ENCODE measurements at places on chromosomes 1 and 21.

DNA sequence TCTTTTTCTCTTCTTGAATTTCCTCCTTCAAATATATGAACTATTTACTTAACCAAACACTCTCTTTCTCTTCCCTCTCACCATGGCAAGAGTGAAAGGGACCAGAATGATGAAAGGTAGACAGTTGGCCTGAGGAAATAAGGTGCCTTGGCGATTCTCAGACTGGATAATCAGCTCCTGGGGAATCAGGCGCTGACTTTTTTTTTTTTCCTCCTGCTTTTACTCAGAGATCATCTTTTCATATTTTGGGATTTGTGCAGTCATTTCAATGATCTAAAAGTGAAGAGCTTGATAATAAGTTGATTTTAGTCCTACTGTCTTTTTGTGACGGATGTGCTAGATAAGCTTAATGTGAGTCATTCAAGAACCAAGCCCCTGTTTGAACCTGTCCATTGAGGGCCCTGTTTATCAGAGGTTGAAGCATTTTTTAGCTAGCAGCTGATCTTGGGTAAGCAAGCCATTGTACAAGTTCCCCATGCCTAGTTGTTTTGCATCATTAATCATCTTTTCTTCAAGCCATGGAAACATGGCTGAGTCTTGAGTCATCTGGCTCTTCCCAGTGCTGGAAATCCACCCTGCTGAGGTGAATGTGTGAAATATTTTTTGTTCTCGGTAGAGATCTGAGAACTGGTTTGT lies 40.8 kb downstream of the ITSN1 start:
- no peak for DNase-seq

- no peak for DNase-seq
Observed at GRCh38 chr1:156538711-156539440, 33.5 kb downstream of the IQGAP3 start.

DNA sequence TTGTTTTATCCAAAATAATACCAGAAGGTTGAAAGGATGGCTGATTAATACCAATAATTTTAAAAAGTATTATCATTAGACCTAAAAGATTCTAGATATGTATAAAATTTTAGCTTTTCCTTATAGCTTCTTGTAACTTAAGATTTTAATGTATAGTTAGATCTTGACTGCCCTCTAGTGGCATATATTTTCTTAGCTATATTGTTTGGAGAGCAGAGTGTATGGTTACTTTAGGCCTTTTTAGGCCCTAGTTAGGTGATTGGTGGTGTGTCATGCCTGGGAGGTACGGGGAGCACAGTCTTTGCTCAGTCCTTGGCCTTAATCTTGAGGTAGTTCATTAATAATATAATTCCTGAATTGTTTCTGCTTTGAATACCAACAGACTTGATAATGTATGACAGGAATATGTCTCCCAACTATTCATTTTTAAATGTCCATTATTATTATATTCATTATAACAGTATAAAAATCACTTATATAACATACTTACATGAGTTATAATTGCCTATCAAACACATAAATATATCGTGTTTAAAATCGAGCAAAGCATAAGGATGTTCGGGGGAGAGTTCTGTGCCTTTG lies 328.4 kb downstream of the ZP4 start:
- DNase-seq, result no peak

GRCh38 chr1:58839147-58839795 lies 55.4 kb upstream of the JUN start:
- no peak for DNase-seq

DNA sequence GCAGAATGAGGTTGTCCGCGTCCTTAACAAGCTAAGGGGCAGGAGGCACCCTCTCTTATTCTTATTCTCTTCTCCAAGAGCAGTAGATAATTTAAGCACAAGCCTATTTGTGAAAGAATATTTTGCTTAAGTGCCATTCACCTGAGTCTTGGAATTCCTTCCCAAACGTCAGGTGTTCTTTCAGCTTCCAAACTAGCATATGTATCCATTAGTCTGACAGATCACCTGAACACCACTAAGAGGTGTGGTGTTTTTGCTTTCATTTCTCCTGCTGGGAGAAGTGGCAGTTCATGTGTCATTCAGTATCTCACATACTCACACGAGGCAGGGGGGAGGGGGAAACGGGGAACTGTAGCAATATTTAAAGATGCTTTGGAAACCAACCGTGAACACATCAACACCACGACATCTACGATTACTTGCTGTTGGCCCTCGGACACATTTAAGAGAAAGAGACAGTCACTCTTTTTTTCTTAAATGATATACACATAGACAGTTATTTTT lies 45.5 kb upstream of the RBM15 start:
- no peak for DNase-seq

DNA sequence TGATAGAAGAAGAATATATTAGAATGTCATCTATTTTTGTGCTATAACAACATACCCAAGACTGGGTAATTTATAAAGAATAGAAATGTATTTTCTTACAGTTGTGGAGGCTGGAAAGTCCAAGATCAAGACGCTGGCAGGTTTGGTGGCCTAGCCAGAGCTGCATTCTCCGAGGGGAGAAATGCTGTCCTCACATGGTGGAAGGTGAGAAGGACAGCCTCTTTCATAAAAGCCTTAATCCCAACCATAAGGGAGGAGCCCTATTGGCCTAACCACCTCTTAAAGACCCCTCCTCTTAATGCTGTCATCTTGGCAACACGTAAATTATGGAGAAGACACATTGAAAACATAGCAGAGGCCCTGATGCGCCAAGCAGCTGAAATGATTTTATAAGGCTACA lies 60.1 kb upstream of the KAZN start:
- DNase-seq, result no peak

DNA sequence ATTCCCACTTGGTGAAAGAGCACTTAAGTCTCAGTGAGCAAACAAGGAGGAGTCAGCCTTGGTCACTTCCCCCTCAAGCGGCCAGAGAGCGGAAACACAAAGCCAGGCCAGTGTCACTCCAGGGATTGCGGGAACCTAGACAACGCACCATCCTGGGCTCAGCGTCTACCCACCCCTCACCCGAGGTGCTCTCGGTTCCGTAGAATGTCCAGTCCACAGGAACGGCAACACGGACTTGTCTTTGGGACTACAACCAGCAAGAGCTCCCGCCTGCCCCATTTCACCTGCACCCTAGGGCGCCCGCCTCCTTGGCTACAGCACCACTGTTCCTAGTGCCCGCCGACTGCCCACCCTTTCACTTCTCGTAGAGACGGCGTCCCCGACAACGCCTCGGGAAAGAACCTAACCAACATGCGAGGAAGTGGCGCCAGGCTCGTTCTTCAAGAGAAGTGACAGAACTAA lies 509 bp downstream of the GDAP2 start:
- DNase-seq, result no peak

- no peak for DNase-seq
Observed at GRCh38 chr1:214289574-214290272, 8.8 kb downstream of the SMYD2 start.

- no peak for DNase-seq
Observed at GRCh38 chr21:42266971-42267556, 48.1 kb downstream of the ABCG1 start.

GRCh38 chr1:103516693-103517092 lies 8.8 kb upstream of the RNPC3 start:
- no peak for DNase-seq

DNA sequence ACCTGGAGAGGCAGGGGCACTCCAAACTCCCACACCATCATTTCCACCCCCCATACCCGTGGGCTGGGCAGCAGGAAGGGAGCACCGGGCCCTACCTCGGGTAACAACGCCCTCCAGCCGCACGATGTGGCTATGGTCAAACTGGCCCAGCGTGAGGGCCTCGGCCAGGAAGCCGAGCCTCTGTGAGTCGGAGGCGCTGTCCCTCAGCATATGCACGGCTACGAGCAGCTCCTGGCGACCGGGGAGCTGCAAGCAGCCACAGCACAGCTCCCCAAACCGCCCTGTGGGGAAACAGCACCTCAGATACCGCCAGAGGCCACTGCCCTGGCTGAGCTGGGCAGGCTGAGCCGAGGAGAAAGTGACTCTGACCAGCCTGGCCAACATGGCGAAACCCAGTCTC lies 29.2 kb downstream of the CDCA8 start:
- no peak for DNase-seq

GRCh38 chr1:115529216-115529897 lies 112.4 kb upstream of the VANGL1 start:
- DNase-seq, result no peak

GRCh38 chr1:50481142-50481736 lies 58.0 kb upstream of the DMRTA2 start:
- DNase-seq, result no peak

DNA sequence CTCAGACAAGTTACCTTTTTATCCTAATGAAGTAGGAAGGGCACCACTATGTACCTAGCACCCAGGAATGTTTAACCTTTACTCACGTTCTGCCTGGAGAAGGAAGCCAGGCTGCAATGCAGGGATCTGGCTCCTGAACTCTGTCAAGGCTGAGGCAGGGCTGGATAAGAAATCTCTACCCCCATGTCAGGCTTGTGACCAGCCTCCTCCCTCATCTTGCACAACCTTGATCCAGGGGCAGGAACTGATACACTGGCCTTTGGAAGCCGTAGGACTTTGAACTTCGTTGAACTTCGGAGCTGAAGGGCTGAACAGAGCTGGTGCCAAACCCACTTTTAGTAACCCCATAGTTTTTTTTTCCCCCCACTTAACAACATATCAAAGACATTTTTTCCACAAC lies 8.0 kb upstream of the AKR1A1 start:
- DNase-seq, result no peak

- no peak for DNase-seq
Observed at GRCh38 chr1:223394242-223394641, 1.0 kb downstream of the CCDC185 start.

GRCh38 chr1:225635649-225636048 lies 17.3 kb downstream of the ENAH start:
- no peak for DNase-seq

DNA sequence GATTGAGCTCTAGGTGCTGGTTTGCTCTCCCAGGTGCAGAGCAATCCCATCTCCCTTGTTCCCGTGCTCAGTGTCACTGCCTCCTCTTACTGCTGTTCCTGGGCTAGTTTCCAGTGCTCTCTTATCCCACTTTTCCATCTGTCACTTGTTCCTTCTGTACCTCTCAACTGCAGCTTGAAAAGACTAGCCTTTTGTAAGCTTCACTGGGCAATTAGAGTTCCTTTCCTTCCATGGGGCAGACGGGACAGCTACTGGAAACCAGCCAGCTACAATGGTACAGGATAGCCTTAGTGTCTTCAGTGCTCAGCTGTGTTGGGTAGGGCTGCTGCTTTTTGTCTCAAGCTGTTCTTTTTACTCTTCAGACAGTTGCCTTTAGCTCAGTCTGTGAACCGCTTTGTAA lies 31.6 kb downstream of the AGT start:
- DNase-seq, result no peak

DNA sequence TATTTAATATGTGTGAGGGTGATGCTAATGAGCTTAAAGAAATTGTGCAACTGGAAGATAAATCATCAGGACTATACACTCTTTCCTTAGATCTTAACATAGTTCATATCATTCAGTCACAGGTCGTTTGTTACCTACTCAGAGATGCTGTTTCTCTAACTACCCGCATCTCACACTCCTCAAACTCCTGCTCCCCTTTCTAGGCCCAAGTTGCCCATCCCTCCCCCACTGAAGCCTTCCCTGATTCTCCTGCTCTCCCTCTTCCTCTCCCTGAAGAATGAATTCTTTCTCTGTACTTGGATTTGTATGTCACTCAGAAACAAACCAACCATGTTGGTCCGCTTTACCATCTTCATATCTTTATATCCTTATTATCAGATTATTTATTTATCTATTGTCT lies 9.1 kb downstream of the SH3GLB1 start:
- no peak for DNase-seq

DNA sequence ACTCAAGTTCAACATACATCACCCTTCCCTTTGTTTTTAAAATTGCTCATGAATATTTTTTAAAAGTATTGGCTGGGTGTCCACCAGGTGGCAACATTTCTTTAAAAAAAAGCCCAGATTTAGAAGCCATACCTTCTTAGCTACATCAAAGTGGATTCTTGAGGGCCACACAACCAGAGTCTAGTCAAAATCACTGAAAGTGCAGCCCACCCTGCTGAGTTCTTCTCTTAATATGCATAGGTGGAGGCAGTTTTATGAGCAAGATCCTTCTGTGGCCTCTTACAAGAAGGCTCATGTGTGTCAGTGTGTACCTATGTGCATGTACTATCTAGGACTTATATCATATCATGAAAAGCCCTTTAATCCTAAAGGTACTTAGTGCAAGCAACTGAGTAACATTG lies 16.9 kb upstream of the GNG12 start:
- DNase-seq, result no peak

DNA sequence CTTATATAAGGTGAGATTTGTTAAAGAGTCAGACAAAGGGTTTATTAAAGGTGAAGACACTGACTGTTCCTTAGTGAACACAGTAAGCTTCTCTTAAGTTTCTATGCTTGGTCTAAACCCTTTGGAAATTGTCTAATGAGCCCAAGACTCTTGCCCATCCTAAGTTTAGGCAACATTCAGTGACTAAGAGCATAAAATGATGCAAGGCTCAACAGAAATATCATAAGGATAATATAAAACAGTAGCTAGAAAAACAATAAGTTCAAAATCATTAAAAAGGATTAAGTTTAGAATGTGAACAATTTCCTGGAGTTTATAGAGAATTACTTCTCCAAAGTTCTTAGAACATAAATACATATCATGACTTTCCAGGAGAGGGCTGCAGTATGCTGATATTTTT lies 108.9 kb upstream of the PDC start:
- DNase-seq, result no peak

DNA sequence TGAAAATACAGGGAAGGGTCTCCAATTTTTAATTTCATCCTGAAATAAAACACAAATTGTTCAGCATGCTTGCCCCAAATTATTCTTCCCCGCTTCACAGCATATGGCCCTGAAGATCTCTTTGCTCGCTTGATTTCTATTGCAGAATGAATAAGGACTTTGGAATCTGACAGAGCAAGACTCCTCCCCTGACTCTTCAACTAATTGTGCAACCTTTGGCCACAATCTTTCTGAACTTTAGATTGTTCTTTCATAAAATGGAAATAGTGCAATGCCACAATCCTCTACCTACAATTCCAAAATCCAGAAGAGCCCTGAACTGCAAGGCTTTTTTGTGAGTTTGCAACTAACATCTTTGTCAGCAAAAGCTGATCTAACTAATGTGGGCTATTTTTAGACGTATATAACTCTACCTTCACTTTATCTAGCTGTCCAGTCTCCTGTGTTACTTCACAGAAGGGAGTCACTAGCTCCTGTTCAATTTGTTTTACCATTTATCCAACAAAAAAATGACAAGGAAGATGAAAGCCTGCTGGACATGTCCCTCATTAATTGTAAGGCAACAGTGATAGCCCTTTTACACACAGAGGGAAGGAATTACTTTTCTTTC lies 13.4 kb downstream of the RNASEL start:
- DNase-seq, result no peak

GRCh38 chr1:44472620-44473525 lies 67.8 kb downstream of the RNF220 start:
- DNase-seq, result no peak

DNA sequence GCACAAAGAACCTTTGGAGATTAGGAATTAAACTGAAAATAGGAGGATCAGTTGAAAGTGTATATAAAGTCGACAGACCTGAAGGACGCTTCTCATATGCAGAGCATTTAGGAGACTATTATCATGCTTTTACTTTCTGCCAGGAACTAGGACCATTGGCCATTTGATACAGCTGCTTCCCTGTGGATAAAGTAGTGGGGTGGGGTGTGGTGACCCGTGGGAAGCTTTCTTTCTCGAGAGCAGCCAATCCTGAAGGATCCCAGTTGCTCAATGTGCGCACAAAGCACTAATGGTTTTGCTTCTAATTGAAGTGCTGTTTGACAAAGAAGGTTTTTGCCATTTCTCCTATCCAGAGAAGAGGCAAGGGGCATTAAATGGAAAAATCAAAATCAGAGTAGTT lies 14.9 kb upstream of the CD55 start:
- no peak for DNase-seq

- no peak for DNase-seq
Observed at GRCh38 chr1:25219661-25220251, 12.5 kb downstream of the SYF2 start.
